ENCODE measurements at places on chromosomes 2 and 18.

DNA sequence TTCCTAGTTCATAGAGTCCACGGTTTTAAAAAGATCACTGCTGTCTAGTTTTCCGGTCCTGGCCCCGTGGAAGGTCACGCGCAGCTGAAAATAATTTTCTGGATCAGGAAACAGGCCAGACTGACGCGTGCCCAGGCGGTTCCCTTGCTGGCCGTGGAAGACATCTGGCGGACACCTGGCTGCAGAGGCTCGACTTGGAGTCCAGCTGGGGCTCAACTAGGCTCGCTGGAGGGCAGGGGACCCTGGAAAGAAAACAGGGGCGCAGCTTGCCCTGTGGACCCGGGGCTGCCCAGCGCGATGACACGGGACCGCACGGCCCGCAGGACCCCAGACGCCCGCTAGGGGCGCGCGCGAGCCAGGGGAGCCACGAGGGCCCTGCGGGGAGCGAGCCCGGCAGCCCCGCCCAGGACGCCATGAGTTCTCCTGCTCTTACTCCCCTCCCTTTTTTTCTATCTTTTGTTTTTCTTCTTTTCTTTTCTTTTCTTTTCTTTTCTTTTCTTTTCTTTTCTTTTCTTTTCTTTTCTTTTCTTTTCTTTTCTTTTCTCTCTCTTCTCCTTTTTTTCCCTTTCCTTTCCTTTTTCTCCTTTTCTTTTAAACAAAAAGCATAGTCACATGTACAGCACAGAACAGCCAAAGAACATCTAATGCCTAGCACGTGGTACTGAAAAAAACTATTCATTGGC lies 43.2 kb upstream of the UBE2F start:
- DNase-seq = peak; percentile 65

DNA sequence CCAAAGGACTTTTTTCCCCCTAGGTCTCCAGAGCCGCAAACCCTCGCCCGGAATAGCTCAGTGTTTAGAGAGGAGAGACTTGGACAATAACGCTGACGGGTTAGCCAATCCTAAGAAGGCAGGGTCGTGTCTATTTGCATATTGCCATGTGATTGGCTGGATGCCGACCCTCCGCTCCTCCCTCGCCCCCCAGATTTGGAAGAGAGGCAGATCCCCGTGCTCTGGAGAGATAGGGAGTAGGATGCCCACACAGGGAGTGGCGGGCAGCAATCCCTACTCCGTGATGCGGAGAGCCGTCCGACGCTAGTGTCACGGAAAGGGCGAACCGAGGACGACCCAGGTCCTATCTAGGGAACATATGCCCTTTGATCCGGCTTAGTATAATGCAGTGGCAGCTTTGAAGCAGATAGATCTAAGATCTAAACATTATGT lies 1.4 kb downstream of the WNT6 start:
- DNase-seq = peak; percentile 16

- no peak for DNase-seq
Observed at GRCh38 chr2:66567729-66568128, 132.8 kb downstream of the MEIS1 start.

- no peak for DNase-seq
Observed at GRCh38 chr2:216283038-216283900, 89.0 kb downstream of the MARCHF4 start.

- no peak for DNase-seq
Observed at GRCh38 chr18:10329101-10329500, 125.3 kb upstream of the APCDD1 start.

GRCh38 chr2:10566018-10566417 lies 117.9 kb upstream of the ODC1 start:
- no peak for DNase-seq

DNA sequence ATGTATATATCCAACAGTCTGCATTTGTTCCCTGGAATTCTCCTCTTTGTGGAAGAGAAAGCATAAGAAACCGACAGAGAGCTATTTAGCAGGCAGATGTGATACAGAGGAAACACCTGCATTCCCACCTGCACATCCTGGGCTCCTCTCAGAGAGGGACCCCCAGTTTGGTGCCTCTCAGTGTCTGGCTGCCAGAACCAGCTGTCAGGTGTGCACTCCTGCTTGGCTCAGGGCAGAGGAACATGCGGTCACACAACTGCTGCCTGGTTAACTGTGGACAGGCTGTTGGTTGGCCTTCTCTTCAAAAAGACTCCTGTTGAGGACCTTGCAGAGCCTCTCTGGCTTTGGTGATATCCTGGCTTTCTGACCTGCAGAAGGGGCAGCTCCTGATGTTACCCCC lies 54.6 kb downstream of the ITGB6 start:
- no peak for DNase-seq

DNA sequence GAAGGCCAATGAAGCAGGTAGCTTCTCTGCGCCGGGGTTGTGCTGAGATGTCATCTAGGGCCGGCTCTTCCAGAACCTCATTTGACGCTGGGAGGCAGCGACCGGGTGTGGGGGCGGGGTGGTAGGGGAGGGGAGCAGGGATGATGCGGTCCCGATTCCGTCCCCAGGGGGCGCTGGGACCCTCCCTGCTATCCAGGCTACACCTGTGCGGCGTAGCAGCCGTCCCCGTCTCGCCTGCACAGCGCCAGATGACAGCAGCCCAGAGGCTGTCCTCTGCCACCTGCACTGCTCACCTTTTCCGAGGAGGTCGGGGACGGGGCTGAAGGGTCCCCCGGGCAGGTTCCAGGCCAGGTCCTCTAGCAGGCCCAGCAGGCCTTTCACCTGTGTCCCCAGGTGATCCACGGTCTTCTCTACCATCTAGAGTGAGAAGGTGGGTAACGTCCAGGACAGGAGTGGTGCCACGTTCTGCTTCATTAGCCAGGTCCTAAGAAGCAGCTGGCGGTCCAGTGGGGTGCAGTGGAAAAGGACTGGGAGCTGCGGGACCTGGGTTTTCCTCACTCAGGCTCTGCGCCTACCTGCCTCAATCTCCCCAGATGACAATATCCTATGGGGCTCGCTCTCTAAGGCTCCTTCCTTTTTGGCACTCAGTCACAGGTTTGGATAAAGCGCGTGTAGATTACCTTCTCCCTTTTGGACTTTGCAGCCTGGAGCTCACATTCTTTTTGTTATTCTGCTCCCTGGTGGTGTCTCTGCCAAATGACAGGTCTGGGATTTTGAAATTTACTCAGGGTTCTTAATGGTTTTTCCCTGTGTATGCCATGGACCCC lies 56.0 kb upstream of the RAB6C start:
- DNase-seq = no peak

GRCh38 chr2:9525266-9525665 lies 30.4 kb downstream of the ADAM17 start:
- no peak for DNase-seq

- DNase-seq = no peak
Observed at GRCh38 chr2:148508878-148509287, 135.7 kb upstream of the EPC2 start.

DNA sequence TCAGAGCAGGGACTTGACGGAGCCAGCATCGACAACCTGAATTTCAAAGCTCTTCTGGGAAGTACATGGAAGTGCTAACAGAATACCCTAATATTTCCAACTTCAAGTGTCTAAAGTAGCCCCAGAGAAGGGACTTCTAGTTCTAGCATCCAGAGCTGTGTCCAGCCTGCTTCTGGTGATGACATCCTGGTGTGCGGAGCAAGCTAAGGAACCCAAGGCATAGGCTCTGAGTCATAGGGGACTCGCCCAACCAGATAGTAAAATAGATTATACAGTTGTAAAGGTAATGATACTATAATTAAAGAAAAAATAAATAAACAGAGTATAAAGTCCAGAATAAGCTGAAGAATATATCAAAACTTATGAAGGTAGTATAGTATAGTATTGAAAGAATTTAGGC lies 108.1 kb upstream of the SERPINE2 start:
- no peak for DNase-seq

- DNase-seq = no peak
Observed at GRCh38 chr2:8103085-8103708, 578.7 kb upstream of the ID2 start.

- no peak for DNase-seq
Observed at GRCh38 chr2:219521066-219521880, 7.0 kb downstream of the ASIC4 start.

DNA sequence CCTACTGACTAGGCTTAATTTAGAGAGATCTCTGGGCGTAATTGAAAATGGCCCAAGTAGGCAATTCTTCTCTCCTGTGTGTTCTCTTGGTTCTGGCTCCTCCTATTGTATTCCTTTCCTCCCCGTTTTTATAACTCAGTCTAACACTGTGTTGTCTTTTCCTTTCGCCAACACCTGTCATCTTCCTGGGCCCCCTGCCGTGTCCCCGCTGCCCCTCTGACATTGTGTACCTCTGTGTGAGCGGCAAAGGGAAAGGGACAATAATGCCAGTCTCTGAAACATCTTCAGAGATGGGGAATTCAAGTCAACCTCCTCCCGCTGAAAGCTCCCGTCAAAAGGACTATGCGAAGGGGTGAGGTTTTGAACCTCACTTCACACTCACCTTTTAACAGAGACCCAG lies 210.9 kb downstream of the GBX2 start:
- DNase-seq = no peak

- peak; percentile 18 for DNase-seq
Observed at GRCh38 chr2:127695491-127696472, 5.5 kb upstream of the SFT2D3 start.

DNA sequence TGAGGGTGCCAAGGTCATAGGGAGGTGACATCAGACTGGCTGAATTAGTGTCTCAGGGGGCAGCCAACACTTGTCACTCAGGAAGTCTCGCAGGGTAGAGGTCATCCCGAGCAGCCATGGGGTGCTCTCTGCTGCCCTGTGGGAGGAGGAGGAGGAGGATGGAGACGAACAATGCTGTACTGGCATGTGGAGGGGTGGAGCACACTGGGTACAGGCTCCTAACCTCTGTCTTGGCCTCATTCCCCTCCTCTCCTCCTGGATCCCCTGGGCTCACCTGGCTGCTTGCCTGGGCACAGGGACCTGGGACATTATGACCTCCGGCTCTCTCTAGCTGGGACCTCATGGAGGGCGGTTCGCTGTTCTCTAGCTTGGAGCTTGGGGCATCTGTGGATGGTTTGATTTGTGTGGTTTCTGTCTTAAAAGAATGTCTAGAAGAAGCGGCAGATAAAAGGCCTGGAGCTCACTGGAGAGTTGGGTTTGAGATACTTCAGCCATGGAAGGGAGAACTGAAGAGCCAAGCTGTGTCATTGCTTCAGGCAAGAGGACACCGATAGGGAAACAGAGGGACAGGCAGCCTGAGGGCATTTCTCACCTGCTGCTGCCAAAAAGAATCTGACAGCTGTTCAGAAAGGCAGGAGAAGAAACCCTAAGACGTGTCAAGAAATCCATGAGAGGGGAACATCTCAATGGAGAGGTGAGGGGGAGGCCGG lies 133.1 kb downstream of the SEPTIN10 start:
- DNase-seq = no peak

DNA sequence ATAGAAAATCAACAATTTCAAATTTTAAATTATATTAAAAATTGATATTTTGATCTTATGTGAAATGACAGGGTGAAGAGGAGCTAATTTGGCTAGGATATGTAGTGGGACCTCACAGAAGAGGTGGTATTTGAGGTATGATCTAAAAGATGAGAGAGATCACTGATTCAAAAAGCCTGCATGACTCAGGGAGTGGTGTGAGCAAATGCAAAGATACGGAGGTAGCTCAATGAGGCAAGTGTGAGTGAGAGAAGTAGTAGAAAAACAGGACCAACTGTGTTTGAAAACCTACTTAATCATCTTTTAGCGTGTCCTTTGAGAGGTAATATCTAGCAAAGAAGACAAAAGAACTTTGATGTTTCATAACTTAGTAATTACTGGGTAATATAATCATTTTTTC lies 557.5 kb downstream of the DSC3 start:
- DNase-seq = no peak

- no peak for DNase-seq
Observed at GRCh38 chr18:75132098-75132870, 76.7 kb downstream of the PTGR3 start.

GRCh38 chr2:96952976-96953610 lies 33.3 kb downstream of the FAM178B start:
- DNase-seq = no peak

DNA sequence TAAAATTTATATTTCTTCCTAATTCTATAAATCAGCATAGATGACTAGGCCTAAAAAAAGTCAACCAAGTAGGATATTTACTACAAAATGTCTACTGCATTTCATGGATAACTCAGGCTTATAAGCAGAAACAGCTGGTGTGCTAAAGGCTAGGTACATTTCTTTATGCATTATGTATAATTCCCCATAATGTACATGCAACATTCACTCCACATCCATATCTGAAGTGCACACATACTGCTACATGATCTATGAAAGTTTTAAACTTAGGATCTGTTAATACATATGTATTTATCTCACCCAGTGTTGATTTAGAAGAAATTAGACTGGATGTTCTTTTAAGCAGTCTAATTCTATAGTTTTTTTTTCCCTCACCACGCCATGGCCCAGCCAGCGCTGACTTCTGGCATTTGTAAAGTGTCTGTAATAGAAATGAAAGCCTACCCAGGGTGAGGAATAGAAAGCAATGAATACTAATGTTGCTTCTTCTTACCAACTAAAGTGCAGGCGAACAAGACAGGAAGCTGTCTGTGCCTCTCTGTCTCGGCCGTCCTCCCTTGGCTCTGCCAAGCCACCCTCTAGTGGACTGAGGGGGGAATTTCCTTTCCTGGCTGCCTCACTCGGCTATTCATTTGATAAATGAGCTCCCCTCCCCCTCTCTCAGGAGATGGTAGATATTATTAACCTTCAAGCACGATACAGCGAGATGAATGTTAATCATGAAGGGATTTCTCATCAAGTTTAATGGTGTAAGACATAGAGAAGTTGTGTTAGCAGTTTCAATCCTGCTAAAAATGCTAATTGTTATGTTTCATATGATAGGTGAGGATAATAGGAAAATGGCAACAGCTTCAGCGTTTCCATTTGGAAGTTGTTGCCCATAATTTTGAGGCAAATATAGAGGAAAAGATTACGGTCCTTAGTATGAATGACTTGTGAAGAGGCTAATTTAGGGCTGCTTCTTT lies 384.5 kb downstream of the MTX2 start:
- DNase-seq = no peak
